ENCODE measurements at places on chromosomes 3 and 15.

DNA sequence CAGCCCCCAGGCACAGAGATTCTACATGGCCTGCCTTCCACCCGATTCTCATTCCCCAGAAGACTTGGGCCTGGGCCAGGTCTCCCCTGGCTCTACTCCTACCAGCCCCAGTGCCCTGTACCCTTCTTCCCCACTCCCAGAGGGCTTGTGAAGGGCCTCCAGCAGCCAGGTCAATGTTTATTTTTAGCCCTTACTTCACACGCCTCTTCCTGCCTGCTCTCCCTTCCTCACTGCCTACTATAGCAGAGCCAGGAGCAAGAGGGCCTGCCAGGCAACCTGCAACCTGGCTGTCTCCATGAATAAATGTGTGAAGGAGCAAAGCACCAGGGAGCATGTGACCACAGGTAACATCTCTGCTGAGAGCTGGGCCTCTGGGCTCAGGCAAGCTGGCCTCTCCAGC lies 26.4 kb upstream of the APEH start:
- DNase-seq = no peak

DNA sequence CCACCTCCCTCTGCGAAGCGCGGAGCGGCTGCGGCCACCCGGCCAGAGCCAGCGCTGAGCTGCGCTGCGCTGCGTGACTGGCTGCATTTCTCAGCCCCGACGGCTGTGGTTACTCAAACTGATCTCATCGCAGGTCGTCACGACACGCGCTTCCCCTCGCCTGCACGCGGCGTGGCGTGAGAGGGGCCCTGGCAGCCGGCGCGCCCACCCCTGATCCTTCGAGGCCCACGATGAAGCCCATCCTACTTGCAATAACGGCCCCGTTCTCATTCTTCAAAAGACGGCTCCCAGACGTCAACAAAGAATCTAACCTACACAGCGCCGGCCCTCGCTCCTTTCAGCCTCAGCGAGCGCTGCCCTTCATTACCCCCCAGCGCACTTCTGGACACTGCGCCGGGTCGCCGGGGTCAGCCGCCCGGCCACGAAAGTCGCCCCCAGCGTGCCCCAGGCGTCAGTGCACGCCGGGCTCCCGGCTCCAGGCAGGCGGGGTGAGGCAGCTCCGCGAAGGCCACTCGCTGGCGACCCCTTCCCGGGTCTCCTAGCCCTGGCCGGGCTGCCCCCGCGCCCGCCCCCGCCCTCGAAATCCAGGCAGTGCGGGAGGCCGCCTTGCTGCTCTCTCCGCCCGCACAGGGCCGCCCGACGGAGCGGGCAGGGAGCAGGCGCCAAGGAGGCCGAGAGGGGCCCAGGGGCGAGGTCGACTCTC lies 9.9 kb upstream of the LEKR1 start:
- DNase-seq = no peak

GRCh38 chr3:119195911-119196310 lies 22.5 kb downstream of the UPK1B start:
- peak; percentile 59 for DNase-seq

DNA sequence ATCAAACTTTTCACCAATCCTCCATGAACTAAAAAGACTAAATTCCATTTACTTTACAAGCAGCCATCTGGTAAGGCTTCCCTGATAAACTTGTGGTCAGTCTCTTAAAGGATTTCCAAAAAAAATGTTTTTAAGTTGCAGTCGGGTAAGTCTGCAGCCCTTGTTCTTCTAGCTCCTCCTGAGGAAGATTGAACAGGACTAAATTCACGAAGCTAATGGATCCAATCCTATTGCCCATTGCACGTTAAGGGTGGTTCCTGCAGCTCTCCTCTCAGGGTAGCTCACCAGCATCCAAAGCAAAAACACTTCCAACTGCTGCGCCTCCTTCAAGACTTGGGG lies 2.8 kb downstream of the HES1 start:
- DNase-seq = no peak

- no peak for DNase-seq
Measured at GRCh38 chr3:16665282-16665741, 60.1 kb upstream of the DAZL start.

GRCh38 chr3:11499144-11499543 lies 144.6 kb downstream of the VGLL4 start:
- no peak for DNase-seq

Measured in putamen (tissue), 1 donor.